ENCODE measurements at places on chromosomes 11 and 22.

- DNase-seq, result no peak
Observed at GRCh38 chr11:18479063-18479462, 23.4 kb downstream of the LDHAL6A start.

- peak; percentile 89 for DNase-seq
Observed at GRCh38 chr11:117316197-117316961, at the start of gene BACE1. Gene BACE1, minus strand, starts transcription at chr11:117316256. Its CDS starts 461 bp downstream, at chr11:117315795.

DNA sequence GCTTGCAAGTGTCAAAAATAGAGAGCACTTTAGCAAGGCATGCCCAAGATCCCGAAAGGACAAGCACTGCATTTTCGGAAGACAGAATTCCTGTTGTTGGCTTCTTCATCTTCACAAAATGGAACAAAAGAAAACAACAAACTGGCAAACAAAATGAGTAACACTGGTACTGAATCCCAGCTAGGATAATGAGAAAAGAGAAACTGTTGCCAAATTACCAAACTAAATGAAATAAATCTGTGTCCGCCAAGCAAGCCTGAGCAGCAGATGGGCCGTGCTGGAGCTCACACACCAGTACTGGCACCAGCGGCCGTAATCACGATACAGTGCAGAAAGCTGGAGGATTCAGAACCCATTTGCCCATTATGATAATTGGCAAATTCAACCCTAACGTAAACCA lies 30.6 kb downstream of the TUB start:
- no peak for DNase-seq

GRCh38 chr11:68724293-68724692 lies 27.0 kb downstream of the TESMIN start:
- no peak for DNase-seq

- no peak for DNase-seq
Observed at GRCh38 chr11:35104655-35105054, 34.3 kb upstream of the CD44 start.

DNA sequence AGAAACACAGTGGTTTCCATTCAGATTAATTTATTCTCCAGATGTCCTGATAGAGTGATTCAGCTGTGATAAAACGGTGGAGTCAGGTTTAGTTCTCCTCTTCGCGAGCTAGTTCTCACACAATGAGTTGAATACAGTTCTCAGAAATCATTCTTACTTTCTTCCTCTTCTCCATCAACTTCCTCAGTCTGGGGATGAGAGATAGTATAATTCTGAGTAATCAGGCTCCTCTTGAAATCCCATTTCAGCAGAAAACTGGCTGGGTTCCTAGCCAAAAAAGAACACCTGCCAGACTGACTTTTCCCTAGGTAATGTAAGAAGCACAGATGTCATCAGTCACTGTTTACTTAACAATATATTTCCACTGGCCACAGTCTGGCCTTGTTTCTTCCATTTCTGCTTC lies 76.7 kb downstream of the SVIP start:
- DNase-seq, result peak; percentile 78

DNA sequence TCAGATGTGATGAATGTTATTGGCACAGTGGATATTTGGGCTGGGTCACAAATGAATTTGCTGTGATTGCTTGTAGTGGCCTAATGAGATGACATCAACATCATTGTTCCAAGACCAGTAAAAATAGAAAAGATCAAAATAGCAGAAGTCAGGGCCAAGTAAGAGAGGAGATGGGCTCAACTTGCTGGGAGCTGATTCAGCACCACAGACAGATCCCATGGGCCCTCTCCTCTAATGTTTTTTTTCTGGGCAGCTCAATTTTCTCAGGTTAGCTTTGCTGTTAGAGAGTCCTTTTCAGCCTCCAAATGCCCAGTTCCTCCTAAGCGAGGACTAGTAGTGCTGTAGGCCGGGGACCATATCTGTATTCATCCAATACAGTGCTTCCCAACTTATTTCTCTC lies 86.0 kb upstream of the IZUMO1R start:
- DNase-seq, result no peak

DNA sequence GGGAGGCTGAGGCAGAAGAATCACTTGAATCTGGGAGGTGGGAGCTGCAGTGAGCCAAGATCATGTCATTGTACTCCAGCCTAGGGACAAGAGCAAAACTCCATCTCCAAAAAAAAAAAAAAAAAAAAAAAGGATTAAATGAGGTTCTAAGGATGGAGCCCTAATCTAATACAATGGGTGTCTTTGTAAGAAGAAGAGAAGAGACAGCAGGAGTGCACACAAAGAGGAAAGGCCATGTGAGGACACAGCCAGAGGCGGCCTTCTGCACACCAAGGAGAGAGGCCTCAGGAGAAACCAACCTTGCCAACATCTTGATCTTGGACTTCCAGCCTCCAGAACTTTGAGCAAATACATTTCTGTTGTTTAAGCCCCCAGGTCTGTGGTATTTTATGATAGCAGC lies 66.6 kb upstream of the CECR2 start:
- DNase-seq, result no peak

DNA sequence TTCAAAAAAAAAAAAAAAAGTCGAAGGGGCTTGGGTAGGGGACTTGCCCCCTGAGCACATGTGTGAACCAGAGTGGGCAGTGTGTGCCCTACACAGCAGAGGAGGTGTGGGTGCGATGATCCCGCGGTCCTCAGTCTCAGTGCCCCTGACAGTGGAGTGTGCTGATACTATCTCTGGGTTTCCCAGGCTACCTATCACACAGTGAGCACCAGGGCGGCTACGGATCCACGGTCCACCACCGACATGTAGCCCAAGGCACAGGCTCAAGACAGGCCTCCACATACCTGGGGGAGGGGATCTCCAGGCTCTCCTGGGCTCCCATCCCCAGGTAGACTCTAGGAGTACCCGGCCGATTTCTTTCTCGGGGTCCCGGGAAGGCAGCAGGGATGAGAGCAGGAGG lies 9.1 kb downstream of the B3GAT1 start:
- no peak for DNase-seq

GRCh38 chr11:38173676-38174075 lies 1575.6 kb upstream of the RAG2 start:
- no peak for DNase-seq

GRCh38 chr11:132980670-132981069 lies 551.6 kb downstream of the OPCML start:
- no peak for DNase-seq

- DNase-seq, result no peak
Observed at GRCh38 chr11:32107647-32108046, 16.8 kb downstream of the RCN1 start.

- DNase-seq, result peak; percentile 9
Observed at GRCh38 chr11:68727783-68728182, 23.5 kb downstream of the TESMIN start.

GRCh38 chr22:45671783-45672563 lies at the start of gene ATXN10:
Gene ATXN10, plus strand, starts transcription at chr22:45671834. Its CDS starts 230 bp downstream, at chr22:45672064.
- peak; percentile 25 for DNase-seq

GRCh38 chr11:120707663-120708062 lies 196.1 kb downstream of the GRIK4 start:
- DNase-seq, result no peak

- no peak for DNase-seq
Observed at GRCh38 chr11:79705648-79706047, 264.8 kb upstream of the TENM4 start.

DNA sequence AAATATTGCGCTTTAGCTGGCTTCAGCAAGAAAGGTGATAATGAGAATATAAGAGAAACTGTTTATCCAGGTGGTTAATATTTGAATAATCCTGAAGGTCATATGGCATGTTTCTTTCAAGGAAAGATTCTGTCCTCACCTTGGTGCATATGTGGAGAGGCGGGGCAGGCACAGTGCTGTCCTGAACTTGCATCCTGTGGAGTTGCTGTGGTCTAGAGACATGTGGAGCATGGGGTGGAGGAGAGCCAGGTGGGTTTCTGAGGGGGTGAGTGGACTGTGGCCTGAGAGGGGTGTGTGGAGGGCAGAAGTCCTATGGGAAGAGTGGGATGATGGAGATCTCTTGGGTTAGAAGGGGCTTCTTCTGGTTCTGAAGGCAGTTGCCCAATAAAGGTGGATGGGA lies 65.5 kb downstream of the GRIK4 start:
- no peak for DNase-seq

DNA sequence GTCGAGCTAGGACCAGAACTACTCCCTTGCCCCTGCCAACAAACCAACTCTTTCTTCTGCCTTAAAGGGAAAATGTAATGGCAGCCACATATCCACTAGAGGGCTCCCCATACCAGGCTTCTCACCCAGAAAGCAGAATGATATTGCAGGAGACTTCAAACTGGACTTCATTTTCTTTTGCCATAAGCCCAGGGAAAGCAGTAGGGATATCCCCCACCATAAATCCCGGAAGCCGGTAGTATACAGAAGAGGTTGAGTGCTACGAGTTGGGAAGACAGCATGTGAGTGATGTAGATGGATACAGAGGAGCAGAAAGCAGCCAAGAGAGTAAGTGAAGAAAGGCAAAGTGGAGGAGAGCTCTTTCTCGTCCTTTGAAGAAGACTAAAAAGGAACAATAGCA lies 12.1 kb downstream of the PLAAT5 start:
- DNase-seq, result peak; percentile 71

DNA sequence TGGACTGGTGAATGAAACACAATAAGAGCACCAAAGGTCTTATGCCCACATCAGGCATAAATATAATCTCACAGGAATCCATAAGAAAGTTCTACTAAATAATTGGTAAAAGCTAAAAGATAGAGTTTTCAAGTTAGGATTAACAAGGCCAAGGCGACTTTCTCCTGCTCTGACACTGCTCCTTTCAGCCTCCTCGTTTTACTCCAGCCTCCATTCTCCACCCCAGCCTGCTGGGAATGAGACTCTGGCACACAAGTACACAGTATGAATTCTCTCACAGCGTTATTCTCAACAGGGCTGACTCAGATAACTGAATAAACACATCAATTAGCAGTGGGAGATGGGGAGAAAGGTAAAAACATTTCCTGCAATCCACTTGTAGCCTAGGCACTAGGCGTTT lies 94.9 kb downstream of the APOL5 start:
- no peak for DNase-seq

DNA sequence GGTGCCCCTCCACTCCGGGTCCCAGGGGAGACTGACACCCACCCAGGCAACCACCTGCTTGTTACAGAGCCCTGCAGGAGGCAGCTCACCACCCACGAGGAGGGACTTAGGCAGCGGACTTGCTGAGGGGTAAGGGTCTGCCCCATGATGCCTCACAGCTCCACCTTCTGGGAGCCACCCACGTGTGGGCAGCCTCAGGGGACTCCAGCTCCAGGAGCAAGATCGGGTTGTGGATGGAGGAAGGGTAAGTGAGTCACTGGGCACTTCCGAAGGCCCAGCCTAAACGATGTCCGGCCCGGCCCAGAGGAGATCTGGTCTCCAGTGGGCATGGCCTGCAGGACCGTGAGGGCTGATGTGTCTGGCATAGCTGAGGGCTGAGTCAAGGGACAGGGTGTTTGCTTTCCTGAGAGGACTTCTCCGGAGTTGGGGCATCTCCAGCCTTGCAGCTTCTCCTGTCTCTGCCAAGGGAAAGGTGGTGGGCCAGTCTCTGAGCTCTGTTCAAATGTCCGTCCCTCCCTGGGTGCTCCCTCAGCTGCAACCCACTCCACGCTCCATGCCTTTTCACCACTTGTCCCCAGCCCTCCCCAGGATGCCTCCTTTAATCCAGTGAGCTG lies 32.3 kb upstream of the P2RY2 start:
- DNase-seq, result no peak

- no peak for DNase-seq
Observed at GRCh38 chr11:55658608-55659007, 3.4 kb upstream of the OR4C6 start.

DNA sequence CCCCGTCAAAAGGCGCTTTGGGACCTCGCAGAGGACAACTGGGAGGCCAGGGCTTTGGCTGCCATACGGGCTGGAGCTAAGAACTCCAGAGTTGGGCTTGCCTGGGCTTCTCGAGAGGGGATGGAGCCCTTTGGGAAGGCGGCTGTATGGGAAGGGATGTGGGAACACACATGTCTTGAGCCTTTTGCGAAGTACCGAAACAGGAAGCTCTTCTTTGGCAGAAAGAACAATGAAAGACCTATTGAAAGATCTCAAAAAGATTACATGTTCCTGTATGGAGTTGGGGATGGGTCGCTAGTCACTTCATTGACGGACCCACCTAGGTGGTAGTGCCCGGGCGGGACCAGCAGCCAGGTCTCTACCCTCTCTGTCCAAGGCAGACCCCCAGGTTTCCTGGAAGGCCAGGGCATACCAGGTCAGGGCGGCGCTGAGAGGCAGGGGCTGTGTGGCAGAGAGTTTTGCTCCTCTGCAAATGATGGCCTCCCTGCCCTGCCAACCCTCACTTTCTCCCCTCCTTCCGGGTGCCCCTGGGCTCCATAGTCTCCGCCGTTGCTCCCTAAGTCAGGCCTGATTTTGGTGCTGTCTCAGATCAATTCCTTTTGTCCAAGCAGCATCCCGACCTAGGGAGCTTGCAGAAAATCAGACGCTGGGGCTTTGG lies 1.0 kb downstream of the ST14 start:
- no peak for DNase-seq

GRCh38 chr11:122050021-122050690 lies 65.9 kb downstream of the BLID start:
- no peak for DNase-seq

DNA sequence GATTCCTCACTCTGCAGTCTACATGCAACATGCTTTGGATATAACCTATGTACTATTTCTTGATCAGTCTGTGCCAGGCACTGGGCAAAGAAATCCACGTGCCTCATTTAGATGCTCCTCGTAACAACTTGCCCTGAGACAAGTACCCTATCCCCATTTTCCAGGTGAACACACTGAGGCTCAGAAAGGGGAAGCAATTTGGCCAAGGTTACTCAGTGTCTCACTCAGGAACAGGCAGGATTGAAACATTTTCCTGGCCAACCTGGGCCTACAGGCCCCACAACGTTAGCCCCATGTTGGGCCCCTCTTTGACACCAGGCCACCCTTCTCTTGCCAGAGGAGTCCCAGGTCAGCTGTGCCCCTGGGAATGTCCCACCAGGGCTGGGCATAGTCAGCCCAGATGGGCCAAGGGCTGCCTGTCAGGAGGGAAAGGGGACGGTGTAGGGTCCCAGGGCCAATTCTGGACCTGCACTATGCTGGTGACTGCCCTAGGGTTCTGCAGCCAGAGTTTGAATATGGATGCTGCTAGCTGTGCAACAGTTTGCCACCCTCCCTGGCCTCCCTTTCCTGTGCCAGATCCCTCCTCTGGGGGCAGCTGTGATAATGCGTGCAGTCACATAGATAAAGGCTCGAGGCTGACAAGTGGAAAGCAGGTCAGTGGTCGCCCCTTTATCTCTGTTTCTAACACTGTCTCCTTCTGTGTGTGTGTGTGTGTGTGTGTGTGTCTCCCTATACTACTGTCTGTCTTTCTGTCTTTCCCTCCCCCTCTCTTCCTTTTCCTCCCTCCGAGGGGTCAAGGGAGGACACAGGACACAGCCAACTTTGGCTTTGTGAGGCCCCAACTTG lies 10.4 kb upstream of the EMID1 start:
- DNase-seq, result no peak

Data from NCI-H1092 treated with DMSO at 0.1 percent for 48 hours (cell line).